ENCODE measurements at places on chromosomes 7 and 10. TPM values are rescaled to one million over a fixed set of nuclear protein-coding genes. Genes with fewer than 3 reads are reported as not detected.

Gene DYDC2
- not detected for total RNA-seq

Gene TMEM106B
- total RNA-seq: 44.1 TPM

Gene SFR1
- 5.7 TPM for total RNA-seq

Gene MALRD1
- total RNA-seq: 1.1 TPM

Gene ELOVL3
- total RNA-seq: not detected

Gene RASSF4
- 91.5 TPM for total RNA-seq

Gene DOCK1
- 16.8 TPM for total RNA-seq

Gene MOGAT3
- not detected for total RNA-seq

Gene VAX1
- total RNA-seq: not detected

Gene CCZ1B
- total RNA-seq: 33.5 TPM

Gene SNCG
- total RNA-seq: 24.7 TPM

Gene SFRP5
- total RNA-seq: 2.5 TPM

Gene PTPRN2
- 1.6 TPM for total RNA-seq

Gene HKDC1
- not detected for total RNA-seq

Gene NEURL1
- 0.05 TPM for total RNA-seq

Gene ARF5
- total RNA-seq: 78.1 TPM

Gene NET1
- 16.2 TPM for total RNA-seq

Gene ADAM8
- 2.0 TPM for total RNA-seq

Gene ACTL6B
- not detected for total RNA-seq

Gene CHST3
- total RNA-seq: 18.1 TPM

Gene ANKRD1
- total RNA-seq: 2,249 TPM

Gene ECHS1
- 224 TPM for total RNA-seq

Gene TRPV6
- not detected for total RNA-seq

Gene KEL
- total RNA-seq: 0.62 TPM

Gene FIGNL1
- 3.4 TPM for total RNA-seq

Gene OR2A42
- total RNA-seq: not detected
